Bronchial epithelial cell (primary cell): ENCODE measurements at places on chromosomes 16 and 17.
A peak's percentile ranks its signal among the peaks of the same experiment; 100 is the strongest.

DNA sequence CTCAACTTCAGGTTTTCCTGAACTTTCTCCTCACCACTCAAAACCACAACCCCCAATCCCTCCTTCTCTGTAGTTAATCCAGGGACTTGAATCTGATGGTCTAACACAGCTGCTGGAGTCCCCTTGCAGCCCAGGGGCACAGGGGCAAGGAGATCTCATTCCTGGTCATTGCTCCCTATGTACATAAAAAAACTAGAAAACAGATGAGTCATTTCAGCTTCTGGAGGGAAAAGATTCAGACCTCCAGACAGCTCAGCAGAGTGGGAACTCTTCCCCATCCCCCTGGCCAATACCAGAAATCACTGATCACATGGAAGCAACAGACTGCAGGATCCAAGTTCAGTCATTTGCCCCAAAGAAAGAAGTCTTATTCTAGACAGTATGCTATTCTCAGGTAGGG, 62.1 kb downstream of the DYNLRB2 start:
- no peak for DNase-seq

GRCh38 chr16:51151435-51151960, 428 bp upstream of the SALL1 start:
- DNase-seq = no peak

- DNase-seq = no peak
These were observed 44.6 kb downstream of the SMPD3 start for GRCh38 chr16:68403704-68404103.

DNA sequence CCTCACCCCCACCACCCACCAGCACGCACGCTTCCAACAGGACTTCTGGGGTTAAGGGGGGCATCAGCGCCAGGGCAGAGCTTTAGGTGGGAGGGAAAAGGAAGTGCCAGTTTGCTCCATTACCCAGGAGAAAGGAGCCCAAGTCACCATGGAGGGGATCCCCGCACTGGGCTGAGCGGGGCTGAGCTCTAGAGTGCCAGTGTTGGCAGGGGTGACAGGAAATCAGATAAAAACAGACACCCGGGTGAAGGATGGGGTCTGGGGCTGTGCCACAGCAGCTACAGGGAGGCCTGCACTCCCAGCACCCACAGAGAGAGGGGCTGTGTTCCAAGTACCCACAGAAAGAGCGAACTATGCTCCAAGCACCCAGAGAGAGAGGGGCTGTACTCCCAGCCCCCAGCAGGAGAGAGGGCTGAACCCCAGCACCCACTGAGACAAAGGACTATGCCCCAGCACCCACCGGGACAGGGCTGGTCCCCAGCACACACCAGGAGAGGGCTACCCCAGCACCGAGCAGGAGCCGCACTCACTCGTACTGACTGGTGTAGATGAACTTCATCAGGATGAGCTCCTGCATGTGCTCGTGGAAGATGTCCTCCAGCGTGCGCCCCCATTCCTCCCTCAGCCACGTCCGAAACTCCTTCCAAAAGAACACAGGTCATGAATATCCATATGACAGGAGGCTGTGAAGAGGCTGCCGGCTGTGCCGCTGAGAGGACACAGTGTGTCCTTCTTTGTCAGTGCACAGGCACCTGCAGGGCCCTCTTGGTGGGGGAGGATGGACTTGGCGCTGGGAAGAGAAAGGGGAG, 18.6 kb upstream of the C16orf95 start:
- DNase-seq = no peak

- no peak for DNase-seq
These were observed 107.4 kb upstream of the ANKFN1 start for GRCh38 chr17:56045872-56046271.

DNA sequence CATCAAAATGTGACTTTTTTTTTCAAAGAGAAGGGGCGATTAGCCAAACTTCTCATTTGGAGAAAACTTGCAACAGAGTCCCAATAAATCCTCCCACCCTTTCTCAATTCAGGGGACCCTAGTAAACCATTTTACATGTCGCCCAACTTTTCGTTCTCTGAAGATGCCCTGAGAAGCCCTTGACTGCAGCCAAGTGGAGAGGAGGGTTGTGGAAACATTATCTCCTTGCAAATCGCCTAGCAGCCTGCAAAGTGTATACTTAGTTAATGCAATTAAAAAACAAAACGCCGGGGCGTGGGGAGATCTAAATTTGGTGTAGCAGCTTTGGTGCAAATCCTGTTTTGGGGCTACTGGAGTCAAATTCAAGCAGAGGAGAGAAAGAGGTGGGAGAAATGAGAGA, 1.2 kb upstream of the SHISA9 start:
- DNase-seq = no peak

- DNase-seq = no peak
These were observed 17.6 kb downstream of the MEOX1 start for GRCh38 chr17:43644081-43644480.

GRCh38 chr16:77111056-77111565, 79.9 kb upstream of the MON1B start:
- no peak for DNase-seq

- DNase-seq = no peak
These were observed 1884.8 kb downstream of the TP53TG3F start for GRCh38 chr16:35344012-35344762.

GRCh38 chr17:78248051-78248914, 16.9 kb downstream of the TMEM235 start:
- DNase-seq = no peak

DNA sequence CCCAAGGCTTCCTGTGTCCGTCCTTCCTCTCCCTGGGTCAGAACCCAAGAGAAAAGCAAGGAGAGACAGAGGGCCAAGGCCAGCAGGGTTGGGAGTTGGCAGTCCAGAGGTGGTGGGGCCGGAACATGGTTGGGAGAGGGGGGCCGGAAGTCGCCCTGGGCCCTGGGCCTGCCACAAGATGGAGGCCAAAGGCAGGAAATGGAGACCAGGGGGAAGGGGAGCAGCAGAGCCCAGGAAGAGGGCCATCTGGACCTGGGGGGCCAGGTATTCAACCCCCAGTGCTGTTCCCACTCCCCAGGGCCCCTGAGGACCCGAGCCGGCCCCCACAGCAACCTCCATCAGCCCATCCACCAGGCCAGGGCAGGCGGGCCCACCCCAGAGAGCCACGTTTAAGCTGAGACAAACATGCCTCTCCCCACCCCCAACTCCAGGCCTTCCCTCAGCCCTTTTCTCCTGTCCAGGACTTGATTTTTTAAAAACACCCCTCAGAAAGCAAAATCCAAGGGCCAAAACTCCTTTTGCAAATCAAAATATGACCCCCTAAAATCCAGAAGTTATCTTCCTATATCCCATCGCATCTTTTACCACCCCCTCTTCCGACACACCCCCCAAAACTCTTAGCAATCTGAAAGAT, 4.4 kb upstream of the BCL6B start:
- DNase-seq = no peak

DNA sequence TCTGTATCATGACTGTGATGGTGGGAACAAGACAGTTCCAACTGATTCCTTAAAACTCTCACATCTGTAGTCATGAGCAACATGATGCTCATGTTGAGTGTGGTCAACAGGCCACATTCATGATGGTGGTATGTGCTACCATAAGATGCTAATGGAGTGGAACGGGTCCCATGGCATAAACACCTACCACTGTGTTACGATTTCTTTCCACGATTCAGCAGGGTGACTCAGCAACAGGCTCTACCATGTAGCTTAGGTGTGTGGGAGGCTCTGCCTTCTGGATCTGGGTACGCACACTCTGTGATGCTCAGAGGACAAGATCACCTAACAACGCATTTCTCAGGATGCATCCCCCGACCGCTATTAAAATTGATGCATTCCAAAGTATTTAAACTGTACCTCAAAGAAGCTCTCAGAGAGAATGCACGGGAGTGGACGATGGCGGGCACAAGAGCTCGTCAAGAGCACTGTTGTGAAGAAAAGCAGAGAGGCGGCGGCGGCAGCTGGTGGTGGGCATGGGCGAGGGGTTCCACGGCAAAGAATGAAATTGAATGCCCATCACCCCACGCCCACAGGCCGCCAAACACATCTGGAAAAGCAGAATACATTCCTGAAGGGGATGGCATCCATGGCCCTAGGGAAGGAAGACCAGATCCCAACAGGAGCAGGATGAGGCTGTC, 133.3 kb downstream of the ZNF778 start:
- peak; percentile 43 for DNase-seq

DNA sequence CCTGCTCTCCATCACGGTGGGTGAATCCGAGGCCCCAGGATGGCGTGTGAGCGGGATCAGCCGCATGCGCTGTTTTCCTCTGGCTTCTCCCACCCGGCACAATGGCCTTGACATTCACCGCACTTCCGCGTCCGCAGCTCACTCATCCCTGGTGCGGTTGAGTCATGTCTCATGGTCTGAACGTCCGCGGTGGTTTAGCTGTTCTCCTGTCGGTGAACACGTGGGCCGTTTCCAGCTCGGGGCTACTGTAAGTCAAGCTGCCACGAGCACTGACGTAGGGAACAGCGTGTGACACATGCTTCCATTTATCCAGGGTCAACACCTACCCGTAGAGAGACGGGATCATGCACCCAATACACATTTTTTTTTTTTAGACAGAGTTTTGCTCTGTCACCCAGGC, 15.3 kb upstream of the CACNA1H start:
- DNase-seq = no peak

DNA sequence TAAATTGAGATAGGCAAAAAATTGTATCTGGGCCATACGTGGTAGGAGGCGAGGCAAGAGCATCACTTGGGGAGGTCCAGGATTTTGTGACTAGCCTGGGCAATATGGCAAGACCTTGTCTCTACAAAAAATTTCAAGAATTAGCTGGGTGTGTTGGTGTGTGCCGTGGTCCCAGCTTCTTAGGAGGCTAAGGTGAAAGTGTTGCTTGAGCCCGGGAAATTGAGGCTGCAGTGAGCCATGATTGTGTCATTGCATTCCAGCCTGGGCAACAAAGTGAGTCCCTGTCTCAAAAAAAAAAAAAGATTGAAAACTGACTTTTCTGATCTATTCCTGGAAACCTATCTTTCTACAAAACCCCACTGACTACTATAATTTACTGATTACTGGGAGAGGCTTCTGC, 26.7 kb downstream of the CDK12 start:
- peak; percentile 30 for DNase-seq

DNA sequence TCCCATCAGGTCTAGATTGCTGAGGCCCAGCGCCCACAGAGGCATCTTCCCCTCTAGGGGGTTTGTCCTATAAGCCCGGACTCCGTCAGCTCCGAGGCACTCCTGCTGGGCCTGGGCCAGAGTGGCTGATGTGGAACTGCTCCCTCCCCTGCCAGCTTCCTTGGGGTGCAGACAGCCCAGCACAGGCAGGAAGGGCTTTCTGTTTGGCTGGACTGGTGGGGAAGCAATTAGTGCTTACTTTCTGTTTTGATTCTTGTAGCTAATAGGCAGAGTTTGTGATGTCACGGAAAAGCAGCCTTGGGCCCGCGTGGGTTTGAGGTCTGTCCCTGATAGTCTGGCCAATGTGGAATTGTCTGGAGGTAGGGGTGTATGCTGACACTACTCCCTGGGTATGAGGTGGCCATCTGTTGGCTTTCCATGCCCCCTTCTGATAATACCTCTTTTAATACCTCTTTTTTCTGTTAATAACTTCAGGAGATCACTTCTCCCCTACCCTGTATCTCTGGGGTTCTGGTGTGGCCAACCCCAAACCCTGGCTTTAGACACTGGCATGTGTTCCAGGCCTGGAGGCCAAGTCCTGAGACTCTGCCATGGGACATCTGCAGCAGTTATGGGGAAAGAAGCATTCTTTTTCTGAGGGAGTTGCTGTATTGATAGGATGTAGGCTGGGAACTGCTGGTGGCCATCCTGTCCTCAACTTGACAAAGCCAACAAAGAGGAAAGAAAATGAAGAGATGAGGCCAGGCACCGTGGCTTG, 190.9 kb downstream of the RAB11FIP4 start:
- DNase-seq = no peak

DNA sequence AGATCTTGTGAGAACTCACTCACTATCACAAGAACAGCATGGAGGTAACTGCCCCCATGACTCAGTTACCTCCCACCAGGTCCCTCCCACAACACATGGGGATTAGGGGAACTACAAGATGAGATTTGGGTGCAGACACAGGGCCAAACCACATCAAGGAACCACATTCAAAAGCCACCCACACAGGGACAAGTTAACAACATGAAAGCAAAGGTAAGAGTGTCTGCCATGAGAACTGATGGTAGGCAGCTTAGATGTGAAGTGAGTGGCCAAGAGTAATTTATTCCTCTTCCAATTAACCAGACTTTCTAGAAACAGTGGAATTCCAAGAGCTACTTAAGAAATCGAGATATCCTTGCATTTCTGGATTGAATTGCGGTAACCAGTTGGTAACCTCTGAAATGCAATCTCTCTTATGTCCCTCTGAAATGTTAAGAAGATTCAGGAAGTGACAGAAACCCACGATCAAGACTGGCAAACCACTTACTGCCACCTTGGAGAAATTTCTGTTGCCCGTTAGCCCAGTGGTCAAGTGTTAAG, 167.4 kb upstream of the CACNG5 start:
- no peak for DNase-seq

DNA sequence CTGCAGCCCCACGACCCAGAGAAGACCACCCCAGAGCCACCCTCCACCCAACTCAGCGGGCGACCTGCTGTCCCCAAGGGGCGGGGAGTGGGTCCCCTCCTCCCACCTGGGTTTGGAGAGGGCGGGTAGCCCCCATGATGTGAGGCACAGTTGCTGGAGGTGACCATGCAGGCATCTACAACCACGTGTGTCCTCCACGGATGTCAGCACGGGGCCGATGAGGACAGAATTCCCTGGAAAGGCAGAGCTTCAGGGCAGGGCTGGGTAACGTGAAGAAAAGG, 7.1 kb downstream of the UTS2R start:
- no peak for DNase-seq

DNA sequence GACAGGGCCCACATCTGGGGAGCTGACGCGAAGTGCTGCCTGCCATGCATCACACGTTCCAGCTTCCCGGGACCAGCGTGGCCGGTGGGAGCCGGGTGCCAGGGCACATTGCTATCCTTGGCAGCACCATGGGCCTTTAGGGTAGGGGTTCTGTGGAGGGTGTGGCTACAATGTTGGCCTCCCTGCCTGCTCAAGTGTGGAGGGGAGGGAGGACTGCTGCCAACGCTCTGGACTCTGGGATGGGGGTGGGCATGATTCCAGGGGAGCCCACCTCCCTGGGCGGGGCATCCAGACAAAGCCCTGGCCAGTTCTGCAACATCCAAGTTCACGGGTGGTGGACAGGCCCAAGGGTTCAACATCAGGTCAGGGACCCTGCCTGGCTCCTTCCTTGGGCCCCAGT, 13.9 kb downstream of the GRB7 start:
- DNase-seq = no peak

- no peak for DNase-seq
These were observed 44.7 kb upstream of the KCNJ16 start for GRCh38 chr17:70030371-70030770.

GRCh38 chr16:87284183-87284582, 33.0 kb downstream of the C16orf95 start:
- DNase-seq = no peak

GRCh38 chr16:78460428-78460827, 361.0 kb downstream of the WWOX start:
- peak; percentile 27 for DNase-seq

- DNase-seq = peak; percentile 86
These were observed 11.0 kb upstream of the DPEP1 start for GRCh38 chr16:89602273-89602951.

DNA sequence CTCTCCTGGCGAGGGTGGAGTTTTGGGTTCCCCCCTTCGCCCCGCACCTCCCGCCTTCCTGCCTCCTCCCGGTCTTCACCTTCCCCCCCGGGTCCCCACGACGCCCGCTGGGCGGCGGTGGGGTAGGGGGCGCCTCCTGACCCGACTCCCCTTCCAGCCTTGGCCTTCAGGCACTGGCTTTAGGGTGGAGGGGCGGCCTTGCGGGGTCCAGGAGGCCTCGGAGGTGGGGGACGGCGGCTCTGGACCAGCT, 2.4 kb downstream of the SLC16A3 start:
- no peak for DNase-seq

GRCh38 chr17:4703330-4703691, 626 bp downstream of the PELP1 start:
- peak; percentile 10 for DNase-seq
